ENCODE measurements at places on chromosomes 1 and 21. TPM values are rescaled to one million over a fixed set of nuclear protein-coding genes. Genes with fewer than 3 reads are reported as not detected.

NPHS2 gene
- total RNA-seq = not detected

SPRR1A gene
- total RNA-seq = not detected

RBM11 gene
- total RNA-seq = not detected

SPRR2G gene
- total RNA-seq = not detected

PGBD5 gene
- 1.7 TPM for total RNA-seq

TRIM17 gene
- 0.15 TPM for total RNA-seq

HNRNPR gene
- 43.7 TPM for total RNA-seq

All from smooth muscle cell of trachea (primary cell).